ENCODE measurements at places on chromosomes 11 and 22.

DNA sequence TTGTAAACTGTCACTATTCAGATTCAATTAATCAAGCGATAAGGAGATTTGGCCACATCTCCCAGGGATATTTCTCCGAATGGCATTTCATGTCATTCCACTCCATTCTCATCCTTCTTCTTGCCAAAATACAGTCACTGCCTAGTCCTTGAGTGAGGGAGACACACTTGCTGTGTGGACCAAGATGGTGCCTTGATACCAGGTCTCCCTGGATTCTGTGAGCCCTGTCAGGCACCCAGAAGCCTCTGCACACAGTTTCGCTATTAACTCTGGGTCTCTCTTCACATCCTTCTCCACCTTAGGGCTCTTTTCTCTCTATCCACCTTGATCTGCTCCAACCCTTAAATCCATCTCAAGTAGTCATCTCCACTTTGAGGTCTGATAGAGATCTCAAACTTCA lies 119.9 kb upstream of the LMO1 start:
- DNase-seq = no peak

DNA sequence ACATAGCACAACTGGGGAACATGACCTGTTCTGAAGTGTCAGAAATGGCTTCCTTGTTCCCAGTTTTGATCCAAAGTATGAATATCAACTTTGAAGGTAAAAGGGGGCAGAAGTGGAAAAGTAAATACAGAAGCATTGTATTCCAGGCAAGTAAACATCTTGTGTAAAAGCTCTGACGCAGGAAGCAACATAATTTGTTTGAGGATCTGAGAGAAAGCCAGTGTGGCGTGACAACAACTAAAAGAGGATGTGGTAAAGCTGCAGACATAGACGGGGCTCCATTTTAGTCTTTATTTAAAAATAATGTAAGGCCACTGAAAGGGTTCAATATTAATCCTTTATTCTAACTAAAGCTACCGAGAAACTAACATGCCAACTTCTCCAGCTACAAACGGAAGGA lies 310.2 kb downstream of the DLG2 start:
- DNase-seq = no peak

DNA sequence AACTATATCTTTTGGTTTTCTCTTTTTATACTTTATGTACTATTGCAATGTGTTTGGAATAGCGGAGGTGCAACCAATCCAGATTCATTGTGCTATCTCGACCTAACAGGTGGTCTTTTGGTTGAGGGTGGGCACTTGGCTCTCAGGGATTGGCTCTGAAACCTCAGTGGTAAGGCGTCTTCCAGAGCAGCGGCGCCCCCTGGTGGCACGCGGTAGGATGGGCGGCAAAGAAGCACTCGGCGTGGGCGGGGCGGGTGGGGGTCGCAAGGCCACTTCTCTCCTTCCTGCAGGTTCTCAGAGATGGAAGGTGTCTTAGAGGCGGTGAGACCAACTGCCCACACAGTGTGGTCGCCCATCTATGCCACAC lies 19.2 kb upstream of the PLET1 start:
- DNase-seq = peak; percentile 55

DNA sequence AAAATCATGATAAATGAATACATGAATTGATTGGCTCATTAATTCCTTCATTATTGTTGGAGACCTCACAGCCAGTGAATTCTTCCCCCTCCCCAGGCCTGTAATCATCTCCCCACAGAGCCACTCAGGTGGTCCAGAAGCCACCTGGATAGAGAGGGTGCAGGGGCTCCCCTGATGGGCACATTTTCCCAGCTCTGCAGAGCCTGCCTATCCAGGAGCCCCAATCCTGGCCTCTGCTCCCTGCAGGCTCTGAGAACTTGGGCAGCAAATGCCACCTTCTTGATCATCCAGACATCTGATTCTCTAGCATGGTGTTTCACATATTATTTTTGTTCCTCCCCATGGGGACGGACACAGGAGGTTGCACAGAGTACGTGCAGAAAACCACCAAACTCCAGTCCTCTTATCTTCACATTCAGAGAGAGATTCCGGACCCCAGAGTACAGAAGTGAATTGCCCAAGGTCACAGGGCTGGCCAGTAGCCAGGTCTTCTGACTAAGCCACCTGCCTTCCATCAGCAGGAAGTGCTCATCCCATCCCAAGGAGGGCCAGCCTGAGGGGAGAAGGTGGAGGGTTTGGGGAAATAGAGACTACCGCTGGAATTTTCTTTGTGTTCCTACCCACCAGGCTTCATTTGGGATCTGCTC lies 348.0 kb downstream of the BUD13 start:
- no peak for DNase-seq

DNA sequence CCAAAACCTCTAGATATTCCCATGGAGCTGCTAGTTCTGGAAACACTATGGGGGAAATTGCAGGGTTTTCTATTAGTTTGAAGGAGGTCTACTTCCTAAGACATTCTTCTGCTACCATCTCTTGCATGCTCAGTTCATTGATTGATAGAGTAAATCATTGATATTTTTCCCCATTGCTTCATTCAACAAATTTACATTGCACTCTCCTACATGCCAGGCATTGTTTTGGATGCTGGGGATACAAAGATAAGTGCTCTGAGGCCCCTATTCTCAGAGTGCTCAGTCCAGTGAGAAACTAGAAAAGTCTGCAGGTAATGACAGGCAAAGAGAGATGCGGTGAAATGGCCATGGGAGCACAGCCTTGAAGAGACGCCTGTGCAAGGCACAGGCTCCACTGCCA lies 313.1 kb downstream of the KIRREL3 start:
- no peak for DNase-seq

DNA sequence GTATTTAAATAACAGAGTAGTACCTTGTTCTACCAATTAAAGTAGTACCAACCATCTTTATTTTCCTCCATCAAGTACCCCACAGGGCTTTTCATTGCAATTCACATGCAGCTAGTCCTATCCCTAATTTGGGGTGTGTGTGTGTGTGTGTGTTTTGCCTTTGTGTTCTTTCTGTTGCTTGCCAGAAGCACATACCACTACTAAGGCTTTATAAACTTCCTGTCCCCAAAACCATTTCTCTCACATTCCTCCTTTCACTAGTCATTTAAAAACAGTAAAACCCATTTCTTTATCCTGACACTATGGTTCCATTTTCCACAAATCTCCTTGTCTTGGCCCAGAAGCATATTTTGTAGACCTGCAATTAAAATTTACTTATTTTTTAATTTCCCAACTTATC lies 54.6 kb downstream of the SLC36A4 start:
- DNase-seq = no peak

DNA sequence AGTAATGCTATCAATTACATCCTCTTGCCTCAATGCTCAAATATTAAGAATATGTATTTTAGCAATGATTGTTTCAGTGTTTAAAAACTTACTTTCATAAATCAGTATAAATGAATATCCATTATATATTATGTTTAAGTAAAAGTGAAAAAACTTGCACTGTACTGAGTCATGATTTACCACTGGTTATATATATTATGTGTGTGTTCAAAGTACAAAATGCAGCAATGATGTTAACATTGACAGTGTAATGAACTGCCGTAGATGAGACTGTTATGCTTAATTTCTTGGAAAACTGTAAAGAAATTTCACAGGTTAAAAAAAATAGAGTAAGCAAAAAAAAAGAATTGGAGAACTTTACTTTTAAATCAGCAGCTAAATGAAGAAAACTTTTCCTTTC lies 8.7 kb downstream of the LIN7C start:
- DNase-seq = no peak

All from RWPE1 (cell line).